ENCODE measurements at places on chromosomes 1 and 21.

GRCh38 chr1:229843627-229844238 lies 217.7 kb downstream of the URB2 start:
- DNase-seq, result peak; percentile 48

GRCh38 chr1:82388679-82389078 lies 587.9 kb downstream of the ADGRL2 start:
- peak; percentile 67 for DNase-seq

GRCh38 chr1:195096051-195096521 lies 1512.2 kb downstream of the KCNT2 start:
- DNase-seq, result no peak

DNA sequence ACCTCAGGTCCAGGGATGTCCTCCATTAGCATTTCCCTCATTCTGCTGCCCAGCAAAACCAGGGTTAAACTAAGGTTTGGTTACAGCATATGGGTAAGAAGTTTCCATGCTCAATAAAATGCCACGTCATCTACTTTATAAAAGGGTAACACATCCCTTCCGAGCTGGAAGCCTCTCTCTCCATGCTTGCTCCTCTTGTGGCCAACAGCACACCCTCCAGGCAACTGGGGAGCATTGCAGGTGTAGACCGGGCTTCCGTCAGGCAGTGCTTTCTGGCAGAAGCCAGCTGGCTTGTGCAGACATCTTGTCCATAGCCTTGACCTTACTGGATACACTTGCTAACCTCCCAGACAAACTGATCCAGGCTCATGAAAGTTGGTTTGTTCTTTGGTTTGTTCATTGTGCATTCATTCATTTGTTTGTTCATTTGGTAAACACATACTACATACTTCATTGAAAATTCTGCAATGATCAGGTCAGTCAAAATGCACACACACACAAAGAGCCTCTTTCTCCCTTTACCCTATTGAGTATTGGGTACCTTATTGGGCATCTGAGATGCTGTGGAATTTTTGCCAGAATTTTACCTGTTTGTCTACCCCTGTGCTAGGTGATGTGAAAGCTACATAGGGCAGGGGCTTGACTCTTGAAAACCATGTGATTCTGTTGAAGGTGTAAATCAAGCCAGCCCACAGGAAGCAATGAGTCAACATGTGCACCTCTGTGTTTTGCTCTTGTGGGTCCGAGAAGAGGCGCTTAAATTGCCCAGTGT lies 422.8 kb downstream of the CAMTA1 start:
- peak; percentile 57 for DNase-seq

DNA sequence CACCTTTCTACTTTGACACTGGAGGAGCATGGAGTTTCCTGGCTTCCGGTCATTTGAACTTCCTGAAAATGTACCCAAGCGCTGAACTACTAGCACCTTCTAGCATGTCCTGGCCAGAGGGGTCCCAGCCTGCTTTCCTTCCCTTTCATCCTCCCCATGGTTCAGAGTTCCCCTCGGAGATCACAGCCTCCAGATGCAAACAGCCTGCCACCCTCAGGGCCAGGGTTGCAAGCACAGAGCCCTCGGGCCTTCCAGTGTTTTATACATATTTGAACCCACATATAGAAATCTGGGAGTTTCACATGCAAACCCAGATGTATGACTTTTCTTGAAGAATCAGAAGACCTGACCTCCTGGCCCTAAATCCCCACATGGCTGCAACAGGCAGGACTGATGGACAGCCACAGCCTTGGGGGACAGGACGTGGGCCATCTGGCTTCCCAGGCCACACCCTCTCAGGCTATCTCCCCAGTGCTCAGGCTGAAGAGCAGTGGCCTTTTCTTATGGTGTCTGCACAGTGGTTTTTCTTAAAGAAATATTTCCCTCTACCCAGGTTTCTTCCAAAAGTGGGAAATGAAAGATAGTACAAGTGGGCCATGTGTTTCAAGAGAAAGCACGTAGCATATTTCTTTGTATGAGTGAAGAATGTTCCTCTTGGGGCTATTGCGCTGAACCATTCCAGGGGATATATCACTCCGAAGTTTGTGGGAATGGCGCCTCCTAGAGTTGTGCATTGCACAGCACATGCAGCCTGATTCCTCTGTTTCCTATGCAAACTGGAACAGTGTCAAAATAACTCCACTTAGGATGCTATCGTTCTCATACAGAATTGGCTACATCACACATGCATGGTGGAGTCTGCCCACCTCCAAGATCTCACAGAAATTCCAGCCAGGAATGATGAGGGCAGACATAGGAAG lies 232.0 kb upstream of the VAMP3 start:
- DNase-seq, result no peak

DNA sequence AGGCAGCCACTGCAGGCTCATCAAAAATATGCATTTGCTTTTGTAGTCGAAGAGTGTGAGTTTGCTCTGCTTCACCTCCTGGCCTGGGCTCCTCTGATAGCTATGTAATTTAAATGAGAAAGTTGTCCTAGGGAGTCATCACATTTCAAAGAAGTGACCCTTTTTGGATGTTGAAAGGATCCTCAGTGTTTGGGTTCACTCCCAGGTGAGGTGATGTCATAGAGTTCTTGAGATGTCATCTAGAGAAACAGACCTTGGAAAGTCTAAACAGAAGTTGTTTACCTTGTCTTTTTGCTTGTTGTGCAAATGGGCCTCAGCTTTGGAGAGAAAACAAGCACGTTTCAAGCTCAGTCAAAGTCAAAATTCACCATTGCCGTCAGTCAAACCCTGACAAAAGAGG lies 92.0 kb upstream of the BARHL2 start:
- DNase-seq, result no peak

DNA sequence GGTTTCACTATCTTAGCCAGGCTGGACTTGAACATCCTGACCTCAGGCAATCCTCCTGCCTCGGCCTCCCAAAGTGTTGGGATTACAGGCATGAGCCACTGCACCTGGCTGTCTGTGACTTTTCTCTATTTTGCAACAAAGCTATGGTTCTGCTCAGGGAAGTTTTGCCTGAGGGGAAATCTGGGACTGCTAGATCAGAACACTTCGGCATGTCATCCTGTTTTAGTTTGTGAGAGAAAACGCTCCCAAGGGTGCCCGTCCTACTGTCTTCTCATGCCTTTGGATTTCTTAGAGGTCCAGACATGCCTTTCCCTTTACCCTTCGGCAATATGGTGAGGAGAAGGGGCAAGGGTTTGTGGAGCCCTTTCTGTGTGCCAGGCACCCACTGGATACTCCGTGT lies 5.6 kb upstream of the CORT start:
- DNase-seq, result no peak

- DNase-seq, result no peak
Measured at GRCh38 chr1:200538179-200538578, 82.4 kb downstream of the KIF14 start.

DNA sequence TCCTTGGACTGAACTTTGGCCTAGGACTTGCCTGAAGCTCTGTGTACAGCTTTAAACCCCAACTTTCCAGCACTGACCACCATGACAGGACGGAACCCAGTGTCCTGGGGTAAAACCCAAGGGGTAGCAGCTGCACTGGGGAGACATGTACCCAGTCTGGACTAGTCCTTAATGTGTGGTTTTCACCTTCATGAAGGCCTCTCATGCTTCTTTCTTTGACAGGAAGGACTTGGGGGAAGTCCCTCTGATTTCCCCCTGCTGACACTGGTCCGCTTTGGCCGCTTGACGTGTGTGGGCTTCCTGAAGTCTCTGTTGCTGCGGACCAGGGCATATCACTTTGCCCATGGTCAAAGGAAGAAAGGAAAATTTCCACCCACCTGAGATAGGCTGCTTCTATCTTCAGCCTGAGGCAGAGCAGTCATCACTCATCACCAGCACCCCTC lies 66.3 kb upstream of the PRDX6 start:
- DNase-seq, result no peak

DNA sequence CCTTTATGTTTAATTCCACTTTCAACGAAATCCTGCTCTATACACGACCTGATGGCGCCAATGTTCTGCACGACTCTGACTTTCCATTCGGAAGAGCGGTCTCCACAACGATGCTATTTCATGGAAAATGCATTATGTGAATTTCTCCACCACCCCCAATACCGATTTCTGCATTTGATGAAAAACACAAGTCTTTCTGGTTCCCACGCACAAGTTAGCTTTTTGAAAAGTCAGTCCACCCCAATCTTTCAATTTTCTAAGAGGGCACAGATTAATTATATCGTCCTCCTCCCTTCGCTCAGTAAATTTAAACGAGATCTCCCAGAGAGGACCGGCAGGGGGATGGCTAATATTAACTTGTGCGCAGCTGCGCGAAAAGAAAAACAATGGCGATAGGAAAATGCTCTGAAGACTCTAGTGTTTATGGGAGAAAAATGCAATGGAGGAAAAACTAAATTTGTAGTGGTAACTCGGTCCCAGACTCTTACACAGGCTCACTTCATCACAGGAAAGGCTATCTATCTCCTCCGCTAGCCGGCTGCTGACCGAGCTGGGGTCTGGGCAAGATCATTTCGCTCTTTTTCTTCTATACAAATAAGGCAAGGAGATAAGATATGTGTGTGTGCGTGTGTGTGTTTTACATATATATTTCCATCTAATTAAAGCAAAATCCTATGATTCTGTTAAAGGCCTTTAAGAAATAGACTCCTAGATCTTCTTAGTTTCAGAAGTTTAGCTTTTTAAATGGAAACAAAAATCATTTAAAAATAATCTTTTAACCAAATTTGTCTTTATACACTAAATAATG lies 1.2 kb upstream of the LHX8 start:
- no peak for DNase-seq

GRCh38 chr1:234486858-234487840 lies 8.2 kb upstream of the TARBP1 start:
- DNase-seq, result peak; percentile 21

- no peak for DNase-seq
Measured at GRCh38 chr1:107622535-107622934, 342.4 kb downstream of the VAV3 start.

- no peak for DNase-seq
Measured at GRCh38 chr1:164382384-164382783, 176.6 kb upstream of the PBX1 start.

DNA sequence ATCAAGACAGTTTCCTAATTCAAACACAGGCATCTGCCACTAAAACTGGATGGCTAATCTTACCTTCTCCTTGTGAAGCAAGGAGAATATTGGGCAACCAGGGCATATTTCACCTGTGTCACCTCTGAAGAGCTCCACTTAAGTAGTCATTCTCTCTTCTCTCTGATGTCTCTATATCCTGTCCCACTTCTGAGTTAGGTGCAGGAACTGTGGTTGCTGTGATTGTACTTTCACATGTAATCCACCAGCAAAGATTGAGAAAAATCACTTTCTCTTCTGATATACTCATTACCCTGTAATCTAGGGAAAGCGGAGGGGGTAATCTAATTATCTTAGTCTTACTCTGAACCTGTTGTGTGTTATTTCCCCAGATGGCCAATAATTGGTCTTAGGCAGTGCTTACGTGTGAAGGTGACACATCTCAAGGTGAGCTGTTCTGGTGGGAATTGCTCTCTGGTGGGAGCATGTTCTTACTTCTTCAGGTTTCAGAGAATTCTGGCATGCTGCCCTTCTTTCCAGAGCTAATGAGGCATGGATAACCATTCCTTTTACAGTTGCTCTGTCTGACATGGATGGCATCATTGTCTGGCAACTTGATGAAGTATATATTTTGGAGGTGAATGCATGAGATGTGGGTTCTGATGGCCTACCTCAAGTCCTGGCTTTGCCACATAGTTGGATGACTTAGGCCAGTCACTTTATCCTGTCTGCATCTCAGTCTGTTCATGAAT lies 12.0 kb downstream of the XCL2 start:
- peak; percentile 31 for DNase-seq

GRCh38 chr1:153946622-153947241 lies at the start of gene DENND4B:
DENND4B (minus strand) TSS chr1:153946718; CDS start chr1:153944374, 2,344 bp downstream.
- peak; percentile 60 for DNase-seq

GRCh38 chr1:37174876-37175275 lies 140.6 kb upstream of the GRIK3 start:
- DNase-seq, result no peak

GRCh38 chr1:209584231-209584672 lies 738 bp downstream of the CAMK1G start:
- DNase-seq, result no peak

- peak; percentile 38 for DNase-seq
Measured at GRCh38 chr1:1842360-1843146, 48.3 kb downstream of the GNB1 start.

- no peak for DNase-seq
Measured at GRCh38 chr1:235908742-235909520, 42.2 kb upstream of the LYST start.

DNA sequence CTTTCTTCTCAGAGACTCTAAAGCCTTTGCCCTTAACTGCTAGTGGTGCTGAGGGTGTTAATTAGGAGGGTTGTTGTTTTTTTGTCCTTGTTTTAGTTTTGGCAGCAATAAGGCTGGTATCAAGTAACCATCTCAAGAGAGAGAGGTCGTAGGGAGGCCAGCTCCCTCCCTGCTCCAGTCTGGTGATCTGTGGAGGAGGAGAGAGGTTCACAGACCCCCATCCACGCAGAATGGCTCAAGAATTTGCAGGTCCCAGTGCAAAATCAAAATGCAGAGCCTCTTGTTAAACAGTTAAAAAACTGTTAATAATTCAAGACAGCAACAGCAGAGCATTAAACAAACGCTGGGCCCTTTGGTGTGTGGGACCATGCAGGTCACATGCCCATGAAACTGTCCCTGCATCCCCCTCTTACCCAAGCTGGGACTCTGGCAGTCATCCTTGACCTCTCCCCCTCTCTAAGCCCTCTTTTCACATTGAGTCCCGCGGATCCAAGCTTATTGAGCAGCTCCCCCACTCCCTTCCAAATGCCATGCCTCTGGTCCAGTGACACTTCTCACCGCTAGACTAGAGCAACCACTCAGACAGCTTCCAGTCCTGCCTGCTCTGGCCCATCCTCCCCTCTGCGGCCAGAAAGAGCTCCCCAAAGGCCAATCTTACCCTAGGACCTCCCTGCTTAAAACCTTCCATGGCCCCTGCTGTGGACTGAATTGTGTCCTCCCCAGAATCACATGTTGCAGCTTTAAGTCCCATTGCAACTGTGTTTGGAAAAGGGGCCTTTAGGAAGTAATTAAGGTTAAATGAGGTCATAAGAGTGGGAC lies 47.7 kb upstream of the RPL11 start:
- DNase-seq, result peak; percentile 28

DNA sequence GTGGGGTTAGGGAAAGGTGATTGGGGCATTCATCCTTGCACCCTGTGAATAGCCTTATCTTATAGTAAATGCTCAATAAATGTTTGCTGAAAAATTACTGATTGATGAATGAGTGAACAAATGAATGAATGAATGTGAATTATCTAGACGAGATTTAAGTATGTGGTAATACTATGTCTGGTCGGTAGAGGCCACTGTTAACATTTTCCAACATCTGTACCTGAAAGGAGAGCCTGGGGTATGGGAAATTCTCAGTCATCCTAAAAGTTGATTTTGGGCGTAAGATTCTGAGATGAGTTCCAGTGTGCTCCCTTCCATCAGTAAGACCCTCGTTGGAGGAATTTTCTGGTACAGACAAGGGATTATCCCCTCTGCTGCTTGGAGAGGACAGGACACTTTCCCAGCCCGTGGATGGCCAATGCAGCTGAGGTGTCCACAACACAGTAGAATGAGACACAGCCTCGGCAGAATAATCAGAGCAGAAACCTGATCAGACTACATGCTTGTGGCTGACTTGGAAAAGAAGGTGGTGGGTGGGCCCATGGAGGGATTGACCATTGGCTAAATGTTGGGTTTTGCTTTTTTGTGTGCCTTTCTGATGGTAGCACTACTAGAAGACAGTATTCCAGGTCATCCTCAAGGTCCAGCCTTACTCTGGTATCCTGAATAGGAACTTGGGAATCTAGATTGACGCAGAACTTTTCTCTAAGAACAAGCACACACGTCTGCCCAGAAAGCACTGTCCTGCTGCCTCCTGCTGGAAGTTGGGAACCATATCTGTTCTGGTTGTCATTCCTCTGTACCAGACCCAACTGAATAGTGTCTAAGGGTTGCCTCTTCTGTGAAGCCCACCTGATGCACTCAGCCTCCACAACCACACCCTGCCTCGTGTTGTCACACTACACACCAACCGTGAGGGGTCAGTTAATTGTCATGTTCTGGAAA lies 262.0 kb downstream of the TNR start:
- DNase-seq, result no peak

All from COR-L47 (cell line).